HT1080 (cell line): ENCODE measurements at places on chromosomes 7 and 10. TPM values are rescaled to one million over a fixed set of nuclear protein-coding genes. Genes with fewer than 3 reads are reported as not detected.

GRCh38 chr7:7292608-7293007 lies 110.3 kb downstream of the C1GALT1 start:
- no peak for DNase-seq

GRCh38 chr7:30974605-30975255 lies 11.0 kb downstream of the GHRHR start:
- DNase-seq = peak; percentile 39

DNA sequence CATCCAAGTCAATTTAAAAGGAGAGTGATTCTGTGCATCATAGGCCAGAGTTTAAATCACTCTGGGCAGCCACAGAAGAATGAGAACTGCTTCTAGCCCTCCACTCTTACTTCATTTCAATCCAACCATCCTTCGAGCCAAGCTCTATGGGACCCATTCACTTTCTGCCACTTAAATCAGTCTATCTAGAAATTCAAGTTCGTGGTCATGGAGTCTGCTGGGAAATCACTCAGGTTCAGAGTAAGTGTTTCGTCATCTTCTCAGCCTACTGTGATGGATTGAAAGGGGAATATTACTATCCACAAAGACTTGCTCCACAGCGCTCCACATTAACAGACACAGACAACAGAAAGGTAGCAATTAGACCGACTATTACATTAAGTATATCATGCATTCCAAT lies 4.6 kb downstream of the DCLRE1C start:
- no peak for DNase-seq

Gene TCERG1L
- total RNA-seq = not detected in 2 replicates

Gene PTF1A
- not detected in 2 replicates for total RNA-seq

Gene RPEL1
- total RNA-seq = not detected in 2 replicates

Gene COL1A2
- 0.26 and 0.47 TPM in 2 replicates for total RNA-seq

- no peak for DNase-seq
Observed at GRCh38 chr10:91317541-91317940, 92.6 kb upstream of the HECTD2 start.

DNA sequence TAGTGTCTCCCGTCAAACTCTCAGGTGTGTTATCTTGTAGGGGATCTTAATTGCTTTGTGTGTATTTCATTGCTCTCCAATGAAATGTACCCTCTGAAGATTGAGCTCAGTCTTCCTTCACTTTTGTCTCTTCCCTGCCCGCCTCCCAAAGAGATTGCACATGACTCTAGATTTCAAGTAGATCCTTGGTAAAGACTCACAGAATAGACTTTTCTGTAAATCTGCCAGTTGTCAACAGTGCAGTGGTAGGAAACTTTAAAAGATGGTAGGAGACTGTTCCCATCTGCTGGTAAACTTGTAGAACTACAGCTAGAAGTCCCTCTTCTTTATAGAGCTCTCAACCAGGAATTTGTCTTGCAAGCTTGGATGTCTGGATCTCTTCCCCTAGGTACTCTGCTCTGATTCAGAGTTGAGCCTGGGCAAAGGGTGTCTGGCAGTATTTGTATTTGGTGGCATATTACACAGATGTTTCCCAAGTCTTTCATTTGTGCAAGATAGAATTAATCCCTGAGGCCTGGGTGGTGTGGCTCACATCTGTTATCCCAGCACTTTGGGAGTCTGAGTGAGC lies 9.6 kb downstream of the CCL26 start:
- peak; percentile 61 for DNase-seq

GRCh38 chr7:66013938-66014337 lies 31.9 kb upstream of the GUSB start:
- DNase-seq = peak; percentile 21

GRCh38 chr10:91768123-91768522 lies 30.1 kb upstream of the TNKS2 start:
- no peak for DNase-seq

DNA sequence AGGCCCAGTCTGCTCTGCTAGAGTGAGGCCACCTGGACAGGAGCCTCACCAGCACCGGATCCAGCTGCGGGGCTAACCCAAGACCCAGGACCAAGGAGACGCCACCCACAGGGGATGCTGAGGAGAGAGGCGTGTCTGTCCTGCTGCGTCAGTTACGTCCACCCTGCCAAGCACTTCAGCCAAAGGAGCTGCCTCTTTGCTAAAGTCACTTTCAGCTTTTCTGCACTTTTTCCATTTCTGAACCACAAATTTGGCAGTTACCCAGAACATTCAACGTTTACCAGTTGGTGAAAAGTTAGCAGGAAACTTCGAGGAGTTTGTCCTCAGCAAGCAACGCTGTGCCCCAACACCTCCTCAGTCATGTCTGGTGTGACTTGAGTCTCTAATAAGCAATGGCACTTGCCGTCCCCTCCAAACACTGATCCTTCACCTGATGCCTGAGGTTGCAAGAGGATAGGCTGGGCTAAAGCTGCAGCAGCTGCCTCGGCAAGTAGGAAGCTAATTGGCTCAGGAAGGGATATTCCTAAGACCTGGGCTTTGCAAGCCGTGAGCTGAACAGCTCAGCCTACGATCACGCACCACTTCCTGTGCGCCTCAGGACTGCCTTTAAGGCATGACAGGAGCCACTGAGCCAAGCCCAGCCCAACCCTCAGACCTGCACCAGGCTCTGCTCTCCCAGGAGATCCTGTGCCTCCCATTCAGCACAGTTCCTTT lies 40.1 kb downstream of the KCNH2 start:
- DNase-seq = peak; percentile 80

DNA sequence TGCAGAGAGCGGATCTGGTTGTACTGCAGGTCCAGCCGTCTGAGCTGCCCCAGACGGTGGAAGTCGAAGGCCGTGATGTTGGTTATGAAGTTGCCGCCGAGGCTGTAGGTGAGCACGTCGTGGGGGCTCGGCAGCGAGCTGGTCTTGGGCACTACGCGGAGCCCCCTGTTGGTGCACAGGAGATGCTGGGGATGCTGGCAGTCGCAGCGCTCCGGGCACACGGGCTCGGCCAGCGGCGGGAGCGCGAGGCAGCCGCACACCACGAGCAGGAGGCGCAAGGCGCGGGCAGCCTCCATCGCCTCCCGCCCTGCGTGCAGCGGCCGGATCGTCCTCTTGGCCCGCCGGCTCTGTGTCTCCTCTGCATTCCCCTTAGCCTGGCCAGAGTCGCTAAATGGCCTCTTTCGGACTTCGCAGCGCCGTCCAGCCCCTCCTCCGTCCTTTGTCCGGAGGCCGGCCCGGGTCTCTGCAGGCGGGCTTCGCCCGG lies 337 bp downstream of the TRIL start:
- no peak for DNase-seq

Gene SPDYE9
- total RNA-seq = not detected in 2 replicates

- DNase-seq = no peak
Observed at GRCh38 chr7:134028853-134029252, 98.3 kb upstream of the LRGUK start.

- DNase-seq = peak; percentile 99
Observed at GRCh38 chr7:126700807-126701604, 551.7 kb downstream of the GRM8 start.

DNA sequence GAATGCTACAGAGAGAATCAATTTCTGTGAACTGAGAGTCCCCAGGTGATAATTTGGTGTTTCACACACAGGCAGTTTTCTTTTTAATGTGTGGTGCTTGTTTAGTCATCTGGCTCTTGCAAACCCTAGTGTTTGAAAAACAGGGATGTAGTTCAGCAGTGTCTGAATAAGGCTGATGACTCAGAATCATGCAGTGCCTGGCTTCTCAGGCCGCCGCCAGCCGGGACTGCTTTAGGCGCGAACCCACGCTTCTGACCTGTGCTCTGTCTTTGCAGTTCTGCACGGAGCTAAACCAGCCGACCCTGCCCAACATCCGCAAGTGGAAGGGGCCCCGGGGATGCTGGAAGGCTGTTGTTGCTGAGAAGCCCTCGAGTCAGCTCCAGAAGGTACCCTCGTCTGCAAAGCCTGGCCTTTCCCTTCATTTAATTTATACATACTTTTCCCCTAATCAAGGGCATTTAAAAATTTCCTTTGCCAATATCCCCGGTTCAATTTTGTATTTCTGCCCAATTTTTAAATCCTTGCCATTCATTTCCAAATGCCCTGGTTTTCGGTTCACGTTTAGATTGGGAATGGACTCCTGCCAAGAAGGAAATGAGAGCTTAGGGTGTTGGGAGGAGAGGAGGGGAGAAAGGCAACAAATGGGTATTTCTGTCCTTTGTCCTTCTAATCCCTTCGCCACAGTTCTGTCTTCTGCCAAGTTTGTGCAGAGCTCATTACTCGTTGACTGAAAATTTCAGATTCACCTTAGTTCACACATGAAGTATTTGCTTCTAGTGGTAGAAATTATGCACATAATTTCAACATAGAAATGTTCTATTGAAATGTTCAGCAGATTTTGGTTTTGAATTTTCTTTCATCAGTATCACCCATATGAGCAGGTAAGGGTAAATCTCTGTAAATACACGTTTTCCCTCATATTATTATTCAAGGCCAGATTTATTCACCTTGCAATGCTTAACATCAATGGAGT lies 108.5 kb upstream of the ANLN start:
- peak; percentile 89 for DNase-seq

- DNase-seq = no peak
Observed at GRCh38 chr10:61175316-61175715, 231.3 kb upstream of the RHOBTB1 start.
